ENCODE measurements at places on chromosomes 2 and 18.

DNA sequence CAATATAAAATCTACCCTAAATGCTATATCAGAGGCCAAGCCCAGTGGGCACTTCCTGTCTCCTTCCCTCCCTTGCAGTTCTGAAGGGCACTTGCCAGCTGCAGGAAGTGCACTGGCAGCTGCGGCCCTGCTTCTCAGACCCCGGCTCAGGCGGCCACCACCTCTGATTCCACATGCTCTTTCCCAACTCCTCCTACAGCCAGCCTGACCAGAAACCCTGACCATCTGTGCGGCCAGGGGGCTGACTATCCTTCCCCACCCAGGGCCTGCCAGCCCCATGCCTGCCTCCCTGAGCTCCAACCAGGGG is 88.6 kb downstream of the ZBTB7C start:
- DNase-seq, result no peak

- no peak for DNase-seq
Measured at GRCh38 chr2:30710461-30710860, 96.8 kb downstream of the CAPN13 start.

- no peak for DNase-seq
Measured at GRCh38 chr2:161983866-161984265, 90.1 kb downstream of the DPP4 start.

GRCh38 chr18:23776306-23776705 is 87.1 kb downstream of the LAMA3 start:
- DNase-seq, result no peak

DNA sequence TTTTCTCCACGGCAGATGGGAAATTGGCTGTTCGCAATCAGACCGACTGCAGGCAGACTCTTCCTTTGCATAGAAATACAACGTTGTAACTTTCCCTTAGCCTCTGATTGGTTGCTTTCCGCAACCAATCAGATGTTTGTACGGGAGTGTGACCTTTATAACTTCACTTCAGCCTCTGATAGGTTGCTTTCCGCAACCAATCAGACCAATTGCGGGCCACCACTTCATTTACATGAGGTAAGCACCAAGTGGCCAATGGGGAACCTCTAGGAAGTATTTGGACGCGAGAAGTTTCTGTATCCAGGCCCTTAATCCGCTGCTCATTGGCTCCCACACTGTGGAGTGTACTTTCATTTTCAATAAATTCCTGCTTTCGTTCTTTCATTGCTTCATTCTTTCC is 19.1 kb downstream of the SLC25A12 start:
- DNase-seq, result no peak

All from stimulated activated CD4-positive, alpha-beta T cell treated with anti-CD3 and anti-CD28 coated beads, Interleukin-4, amount 100 ng/mL, for 1 hour (primary cell).